ENCODE measurements at places on chromosomes 1 and 21. TPM values are rescaled to one million over a fixed set of nuclear protein-coding genes. Genes with fewer than 3 reads are reported as not detected.

GPR153 gene
- total RNA-seq: 0.37 TPM

CFHR2 gene
- not detected for total RNA-seq

IRF6 gene
- total RNA-seq: 1.1 TPM

SPRR2F gene
- total RNA-seq: not detected

SUSD4 gene
- 8.8 TPM for total RNA-seq

RBBP4 gene
- 152 TPM for total RNA-seq

SPRR2B gene
- total RNA-seq: not detected

CYP2J2 gene
- 0.67 TPM for total RNA-seq

MPL gene
- total RNA-seq: 16.6 TPM

- no peak for DNase-seq
Observed at GRCh38 chr1:36258960-36259344, 34.7 kb downstream of the THRAP3 start.

DNA sequence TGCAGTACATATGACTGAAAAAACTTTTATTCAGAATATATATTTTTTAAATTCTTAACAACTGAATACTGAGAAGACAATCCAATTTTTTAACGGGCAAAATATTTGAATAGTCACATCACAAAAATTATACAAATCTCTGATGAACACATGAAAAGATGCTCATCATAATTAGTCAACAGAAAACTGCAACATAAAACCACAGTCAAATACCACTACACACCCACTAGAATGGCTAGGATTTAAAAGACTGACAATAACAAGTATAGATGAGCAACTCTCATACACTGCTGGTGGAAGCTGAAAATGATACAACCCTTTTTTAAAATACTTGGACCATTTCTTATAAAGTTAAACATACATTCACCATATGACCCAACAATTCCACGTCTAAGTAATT lies 87.7 kb upstream of the TNFSF4 start:
- DNase-seq: no peak

- DNase-seq: no peak
Observed at GRCh38 chr1:3614755-3615742, 3.7 kb upstream of the MEGF6 start.

- DNase-seq: no peak
Observed at GRCh38 chr21:41195311-41195710, 27.4 kb downstream of the BACE2 start.

DNA sequence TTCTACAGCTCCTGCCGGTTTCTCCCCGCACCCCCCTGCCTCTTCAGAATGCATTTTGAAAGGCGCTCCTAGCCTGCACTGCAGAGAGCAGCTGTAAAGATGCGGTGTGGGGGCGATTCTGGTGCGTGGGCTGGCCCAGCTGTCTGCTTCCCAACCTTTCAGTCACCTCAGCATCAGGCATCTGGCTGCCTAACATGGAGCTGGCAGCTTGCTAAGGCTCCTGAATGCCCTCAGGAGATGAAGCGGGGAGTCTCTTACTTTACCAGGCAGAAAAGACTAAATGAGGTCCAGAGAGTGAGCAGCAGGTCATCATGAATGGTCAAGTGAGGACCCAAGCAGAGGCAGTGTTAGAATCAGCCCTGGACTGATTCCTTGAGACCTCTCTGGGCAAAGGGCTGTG lies 8.7 kb downstream of the IER5 start:
- no peak for DNase-seq

GRCh38 chr1:2492091-2492490 lies 16.0 kb downstream of the PLCH2 start:
- DNase-seq: no peak

GRCh38 chr1:225747566-225747965 lies 30.1 kb upstream of the SRP9 start:
- DNase-seq: no peak

GRCh38 chr1:205523261-205523890 lies 18.9 kb downstream of the CDK18 start:
- no peak for DNase-seq

DNA sequence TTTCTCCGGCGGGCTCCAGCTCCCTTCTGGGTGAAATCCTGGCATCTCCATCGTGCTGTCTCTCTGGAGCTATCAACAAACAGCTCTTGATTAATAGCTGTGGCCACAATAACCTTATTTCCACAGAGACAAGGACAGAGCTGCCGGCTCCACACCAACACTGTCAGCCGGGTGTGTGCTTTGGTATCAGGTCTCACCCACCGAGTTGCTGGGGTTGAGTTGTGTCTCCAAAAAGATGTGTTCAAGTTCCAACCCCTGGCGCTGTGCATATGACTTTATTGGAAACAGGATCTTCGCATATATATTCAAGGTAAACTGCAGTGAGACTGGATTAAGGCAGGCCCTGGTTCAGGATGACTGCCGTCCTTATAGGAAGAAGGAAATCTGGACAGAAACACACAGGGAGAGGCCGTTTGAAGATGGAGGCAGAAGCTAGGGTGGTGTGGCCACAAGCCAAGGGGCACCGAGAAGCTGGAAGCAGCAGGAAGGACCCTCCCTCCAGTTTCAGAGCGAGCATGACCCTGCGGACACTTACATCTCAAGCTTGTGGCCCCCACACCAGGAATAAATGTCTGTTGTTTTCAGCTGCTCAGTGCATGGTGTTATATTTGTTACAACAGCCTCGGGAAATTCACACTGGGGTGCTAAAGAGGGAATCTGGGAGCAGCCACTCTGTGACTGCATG lies 88.4 kb upstream of the TMPRSS2 start:
- no peak for DNase-seq

GRCh38 chr1:235468004-235468403 lies 36.2 kb downstream of the B3GALNT2 start:
- no peak for DNase-seq

GRCh38 chr1:148307583-148308185 lies 155.6 kb upstream of the NBPF11 start:
- DNase-seq: no peak

DNA sequence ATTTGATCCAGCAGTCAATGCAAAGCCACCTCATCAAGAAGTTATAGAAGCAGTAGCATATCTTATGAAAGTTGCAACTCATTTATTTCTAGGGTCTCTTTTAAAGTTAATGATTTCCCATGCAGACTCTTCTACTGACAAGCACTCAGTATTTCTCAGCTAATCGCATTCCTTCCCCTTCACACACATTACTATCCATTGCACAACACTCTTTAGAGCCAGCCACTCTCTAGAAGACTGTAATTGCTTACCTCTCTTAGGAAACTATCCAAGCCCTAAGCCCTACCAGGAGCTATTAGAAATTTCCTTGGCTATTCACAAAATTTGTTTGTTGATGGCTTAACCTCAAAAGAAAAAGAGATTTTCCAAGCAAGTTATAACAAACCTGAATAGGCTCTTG lies 106.0 kb downstream of the ADAMTS1 start:
- no peak for DNase-seq

- DNase-seq: no peak
Observed at GRCh38 chr1:37310064-37310463, 164.3 kb upstream of the ZC3H12A start.

DNA sequence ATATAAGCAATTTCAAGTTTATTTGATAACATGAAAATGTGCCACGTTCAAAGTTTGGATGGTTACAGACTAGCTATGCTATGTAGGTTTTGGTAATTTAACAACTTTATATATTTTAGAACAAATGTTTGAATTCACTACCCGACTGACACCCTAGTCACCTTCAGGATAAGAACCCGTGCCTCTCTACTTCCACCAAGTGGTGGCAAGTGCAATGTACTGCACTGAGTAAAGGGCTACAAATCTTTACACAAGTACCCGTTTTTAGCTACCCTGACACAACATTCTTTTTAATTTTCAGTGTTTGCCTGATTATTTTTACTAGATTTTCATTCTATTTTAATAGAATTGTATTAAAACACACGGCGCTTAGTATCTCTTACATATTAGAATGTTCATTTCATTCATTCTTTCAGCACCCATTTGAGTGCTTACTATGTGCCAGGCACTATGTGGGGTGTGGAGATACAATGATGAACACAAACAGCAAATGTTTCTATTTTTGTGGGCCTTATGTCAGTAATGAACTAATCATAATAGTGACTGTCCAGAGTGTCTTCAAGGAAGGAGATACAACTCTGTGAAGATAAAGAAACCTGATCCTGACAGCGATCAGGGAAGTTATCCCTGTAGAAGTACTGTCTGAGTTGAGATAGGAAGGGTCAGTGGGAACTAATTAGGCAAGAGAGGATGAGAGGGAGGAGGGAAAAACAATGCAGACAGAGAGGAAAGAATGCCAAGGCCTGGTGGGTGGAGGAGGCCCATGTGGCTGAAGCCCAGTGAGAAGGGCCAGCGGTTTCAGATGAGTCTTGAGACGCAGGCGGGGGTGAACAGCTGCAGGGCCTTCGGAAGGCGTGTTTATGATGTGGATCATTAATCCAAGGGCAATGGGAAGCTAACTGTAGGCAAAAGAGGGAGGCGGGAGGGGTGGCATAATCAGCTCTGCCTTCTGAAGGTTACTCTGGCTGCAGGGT lies 3.8 kb downstream of the LCA5L start:
- DNase-seq: peak; percentile 10

DNA sequence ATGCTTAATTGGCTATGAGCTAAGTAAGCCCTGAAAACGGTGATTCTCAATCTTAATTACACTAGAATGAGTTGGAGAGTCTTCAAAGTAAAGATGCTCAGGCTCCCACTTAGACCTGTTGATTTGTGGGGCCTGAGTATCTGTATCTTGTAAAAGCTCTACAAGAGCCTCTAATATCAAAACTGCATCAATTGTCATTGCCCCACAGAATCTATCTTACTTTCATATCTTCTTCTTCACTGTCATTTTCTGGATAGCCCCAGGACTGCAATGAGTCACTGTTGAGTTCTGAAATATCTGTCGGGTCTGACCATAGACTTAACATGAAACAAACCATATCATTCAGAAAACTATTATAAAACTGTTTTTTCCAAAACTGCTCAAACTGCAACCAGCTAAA lies 102.8 kb upstream of the SERTAD4 start:
- DNase-seq: no peak

GRCh38 chr1:15245593-15246360 lies 1.2 kb upstream of the FHAD1 start:
- no peak for DNase-seq

GRCh38 chr1:20291645-20292084 lies 990 bp downstream of the VWA5B1 start:
- DNase-seq: no peak

GRCh38 chr1:193221651-193222050 lies 35.2 kb upstream of the B3GALT2 start:
- DNase-seq: no peak

DNA sequence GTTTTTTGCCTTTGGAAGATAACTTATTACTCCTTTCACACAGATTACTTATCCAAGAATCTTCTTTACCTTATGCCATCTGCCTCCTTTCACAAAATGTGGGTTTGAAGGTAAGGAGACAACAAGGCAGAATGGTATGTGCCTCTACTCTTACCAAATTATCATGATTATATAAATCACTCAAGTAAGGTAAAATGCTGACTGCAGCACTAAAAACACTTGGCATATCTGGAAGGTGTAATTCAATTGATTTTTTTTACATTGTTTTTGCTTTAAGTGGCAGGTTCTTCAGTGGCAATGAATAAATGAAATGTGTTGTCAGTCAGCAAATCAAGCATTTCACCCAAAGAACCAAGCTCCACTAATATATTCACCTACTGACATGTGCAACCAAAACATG lies 346.1 kb downstream of the OMA1 start:
- DNase-seq: no peak

GRCh38 chr1:8533124-8533523 lies 215.2 kb downstream of the SLC45A1 start:
- DNase-seq: no peak

DNA sequence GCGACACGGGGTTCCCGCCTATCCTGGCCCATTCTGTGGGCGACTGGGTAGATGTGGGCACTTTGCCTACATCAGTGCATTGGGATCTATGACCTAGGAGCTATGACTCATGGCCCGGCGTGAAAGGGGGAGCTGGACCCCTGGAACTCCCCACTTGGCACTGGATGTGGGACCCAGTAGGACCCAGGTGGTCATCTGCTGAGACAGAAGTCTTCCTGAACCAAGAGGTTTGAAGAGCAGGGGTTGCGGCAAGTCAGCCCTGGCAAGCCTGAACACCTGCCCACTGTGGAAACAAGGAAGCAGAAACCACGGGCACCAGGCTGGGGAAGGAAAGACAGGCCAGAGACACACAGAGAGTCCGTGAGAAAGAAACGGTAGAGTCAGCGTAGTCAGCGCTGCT lies 656.7 kb downstream of the AJAP1 start:
- no peak for DNase-seq

DNA sequence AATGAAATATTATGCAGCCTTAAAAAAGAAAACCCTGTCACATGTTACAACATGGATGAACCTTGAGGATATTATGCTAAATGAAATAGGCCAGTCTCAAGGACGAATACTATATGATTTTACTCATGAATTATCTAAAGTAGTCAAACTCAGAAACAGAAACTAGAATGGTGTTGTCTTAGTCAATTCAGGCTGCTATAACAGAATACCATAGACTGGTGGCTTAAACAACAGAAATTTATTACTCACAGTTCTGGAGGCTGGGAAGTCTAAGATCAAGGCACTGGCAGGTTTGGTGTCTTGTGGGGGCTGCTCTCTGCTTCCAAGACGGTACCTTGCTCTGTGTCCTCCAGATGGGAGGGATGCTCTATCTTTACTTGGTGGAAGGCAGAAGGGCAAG lies 113.8 kb upstream of the DNAH14 start:
- no peak for DNase-seq

GRCh38 chr1:5850503-5850902 lies 141.7 kb downstream of the NPHP4 start:
- no peak for DNase-seq

- DNase-seq: no peak
Observed at GRCh38 chr1:248627971-248628844, 6.7 kb downstream of the OR2T11 start.

GRCh38 chr1:203937678-203938330 lies 76.4 kb downstream of the SNRPE start:
- no peak for DNase-seq

GRCh38 chr1:101250656-101251272 lies 13.9 kb downstream of the S1PR1 start:
- no peak for DNase-seq

DNA sequence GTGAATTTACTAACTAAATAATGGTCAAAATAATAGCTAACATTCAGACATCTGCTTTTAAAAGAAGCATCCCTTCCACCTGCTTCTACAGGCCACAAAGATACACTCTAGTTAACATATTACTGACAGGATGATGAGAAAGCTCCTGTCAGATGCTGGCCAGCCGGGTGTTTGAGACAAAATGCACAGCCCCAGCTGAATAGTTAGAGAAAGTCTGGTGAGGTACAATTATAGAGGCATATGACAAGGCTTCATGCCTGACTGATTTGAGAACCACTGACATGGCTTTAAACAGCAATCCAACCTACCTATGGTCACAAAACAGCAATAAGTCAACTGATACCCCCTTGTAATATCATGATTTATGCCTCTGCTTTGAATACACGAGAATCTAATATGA lies 137.0 kb downstream of the DENND1B start:
- DNase-seq: no peak

- DNase-seq: no peak
Observed at GRCh38 chr1:168676029-168676812, 52.8 kb downstream of the DPT start.

GRCh38 chr1:183267646-183268431 lies 81.8 kb downstream of the LAMC2 start:
- DNase-seq: no peak

GRCh38 chr21:25396135-25396711 lies 211.1 kb downstream of the MRPL39 start:
- no peak for DNase-seq

Data from T-helper 17 cell (primary cell).